ENCODE measurements at places on chromosomes 13 and 19.

DNA sequence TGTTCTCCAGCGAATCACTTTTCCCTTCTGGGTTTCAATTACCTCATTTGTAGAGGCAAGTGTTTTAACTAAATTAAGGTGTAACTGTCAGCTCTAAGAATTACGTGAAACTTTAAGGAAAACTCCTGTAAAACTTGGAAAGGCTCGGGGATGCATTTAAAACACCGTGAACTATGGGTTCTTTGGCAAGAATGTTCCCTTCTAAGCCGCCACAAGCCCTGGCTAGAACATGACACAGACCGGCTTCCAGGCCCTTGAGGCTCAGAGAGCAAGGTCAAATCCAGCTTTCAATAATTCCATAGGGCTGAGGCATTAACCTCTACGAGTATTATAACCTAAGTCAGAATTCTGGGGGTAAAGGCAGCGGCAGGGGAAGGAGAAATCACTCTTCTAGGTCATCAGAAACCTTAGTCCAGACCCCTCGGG lies 685 bp downstream of the VWA8 start:
- DNase-seq = no peak

- DNase-seq = no peak
Observed at GRCh38 chr13:34944751-34945150, 2.7 kb downstream of the NBEA start.

GRCh38 chr13:51828730-51829567 lies 16.0 kb downstream of the TMEM272 start:
- DNase-seq = no peak

- DNase-seq = no peak
Observed at GRCh38 chr19:51365965-51366388, at the start of gene ETFB. TSS of gene ETFB (minus strand) at chr19:51366388. CDS start at chr19:51366326, 62 bp downstream.

- no peak for DNase-seq
Observed at GRCh38 chr13:111343186-111343805, 22.9 kb downstream of the TEX29 start.
